ENCODE measurements at places on chromosomes 3 and 15. TPM values are rescaled to one million over a fixed set of nuclear protein-coding genes. Genes with fewer than 3 reads are reported as not detected.

The AMT gene
- total RNA-seq, result 3.3 TPM

The ALDH1A2 gene
- total RNA-seq, result 34.9 TPM

The TMEM212 gene
- not detected for total RNA-seq

The C3orf49 gene
- total RNA-seq, result not detected

Measured in endothelial cell of umbilical vein (primary cell).